Progenitor cell of endocrine pancreas (in vitro differentiated cells): ENCODE measurements at places on chromosomes 3 and 15. TPM values are rescaled to one million over a fixed set of nuclear protein-coding genes. Genes with fewer than 3 reads are reported as not detected.

Gene ZFAND6
- 73.1 and 74.4 TPM in 2 replicates for total RNA-seq

DNA sequence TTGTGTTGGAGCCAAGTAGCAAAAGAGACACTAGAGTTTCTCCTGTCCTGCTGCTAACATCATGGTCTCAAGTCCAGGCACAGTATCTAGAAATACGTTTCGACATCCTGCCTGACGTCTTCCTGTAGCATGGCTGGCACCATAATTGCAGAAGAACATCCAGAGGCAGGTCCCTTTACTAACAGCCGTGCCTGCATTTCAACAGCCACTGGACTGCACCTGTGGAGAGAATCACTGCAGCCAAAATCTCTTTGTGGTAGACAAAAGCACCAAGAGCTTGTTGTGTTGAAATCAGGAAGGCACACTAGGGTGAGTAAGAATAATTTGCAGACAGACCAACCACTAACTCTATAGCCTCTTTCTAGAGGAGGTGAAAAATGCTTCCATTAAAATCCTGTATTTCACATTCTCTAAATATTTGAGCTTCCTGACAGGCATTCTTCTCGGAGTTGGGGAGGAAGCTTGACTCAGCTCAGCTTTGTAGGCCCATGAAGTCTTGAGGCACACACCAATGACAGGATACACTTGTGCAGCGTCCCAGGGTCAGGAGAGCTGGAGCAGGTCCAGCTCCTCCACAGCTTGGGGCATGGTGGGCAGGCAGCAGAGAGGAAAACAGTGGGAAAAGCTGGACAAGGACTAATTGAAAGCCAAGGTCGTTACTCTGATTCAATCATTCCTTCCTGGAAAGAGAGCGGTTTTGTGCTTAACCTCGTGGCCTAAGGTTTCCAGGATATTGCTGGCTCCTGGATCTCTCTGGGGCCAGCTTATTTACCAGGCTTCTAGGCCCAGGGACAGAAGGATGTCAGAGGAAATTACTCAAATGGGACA is 244.9 kb downstream of the FAM43A start:
- no peak overlapping the region for H3K4me3 ChIP-seq
- H3K27me3 ChIP-seq: peaks cover 6% of the 10 kb centered on the region
- H3K36me3 ChIP-seq: no peaks in the 10 kb centered on the region
- H3K27ac ChIP-seq: peak overlapping the region; percentile 53

GRCh38 chr3:155382396-155383042 is 89.0 kb upstream of the STRIT1 start:
- peaks cover 13% of the 10 kb centered on the region for H3K27me3 ChIP-seq
- no peak overlapping the region for H3K4me3 ChIP-seq
- peak; percentile 74 for DNase-seq

DNA sequence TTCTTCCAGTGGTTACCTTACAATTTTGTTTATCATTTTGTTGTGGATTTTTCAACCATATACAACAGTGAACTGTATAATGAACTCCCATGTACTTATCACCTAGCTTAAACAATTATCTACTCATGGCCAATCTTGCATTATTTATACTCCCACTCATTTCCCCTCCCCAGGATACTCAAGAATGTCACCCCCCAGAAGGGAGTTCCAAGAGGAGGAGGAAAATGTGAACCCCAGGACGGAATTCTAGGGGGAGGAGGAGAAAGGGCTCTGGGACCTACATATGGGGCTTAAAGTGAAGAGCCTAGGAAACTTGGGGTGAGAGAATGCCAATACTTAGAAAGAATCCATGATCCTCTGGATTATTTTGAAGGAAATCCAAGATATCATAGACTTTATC is 59.3 kb downstream of the TSC22D2 start:
- DNase-seq: no peak
- peaks cover 4% of the 10 kb centered on the region for H3K4me1 ChIP-seq
- H3K4me3 ChIP-seq: no peak overlapping the region
- H3K36me3 ChIP-seq: no peaks in the 10 kb centered on the region
- no peak overlapping the region for H3K27ac ChIP-seq
- no peaks in the 10 kb centered on the region for H3K27me3 ChIP-seq

Gene MYO5A
- total RNA-seq: 24.9 and 31.0 TPM in 2 replicates

Gene TMEM158
- total RNA-seq: 3.8 and 4.9 TPM in 2 replicates

DNA sequence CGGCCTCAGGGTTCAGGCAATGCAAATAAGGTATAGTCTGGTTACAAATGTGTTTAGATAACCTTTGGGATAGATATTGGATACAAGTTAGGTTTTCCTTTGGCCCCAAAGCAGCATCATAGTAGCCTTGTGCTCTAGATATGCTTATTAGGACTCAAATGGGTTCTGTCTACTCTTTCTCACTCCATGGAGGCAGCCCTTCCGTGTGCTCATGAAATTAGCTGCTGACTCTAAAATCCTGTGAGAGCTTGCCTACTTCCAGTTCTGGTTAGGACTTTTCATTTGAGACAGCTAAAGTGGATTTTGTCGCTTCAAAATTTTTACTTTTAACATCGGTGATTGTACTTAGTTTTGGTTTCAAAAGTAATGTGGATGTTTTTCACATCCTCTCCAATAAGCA is 1.6 kb downstream of the CDV3 start:
- DNase-seq: no peak
- peak overlapping the region; percentile 89 for H3K4me3 ChIP-seq
- no peaks in the 10 kb centered on the region for H3K27me3 ChIP-seq
- H3K36me3 ChIP-seq: peaks cover 27% of the 10 kb centered on the region
- peaks cover 28% of the 10 kb centered on the region for H3K4me1 ChIP-seq
- H3K27ac ChIP-seq: peak overlapping the region; percentile 98

GRCh38 chr3:177578488-177578887 is 381.2 kb upstream of the TBL1XR1 start:
- no peak overlapping the region for H3K4me3 ChIP-seq
- H3K27me3 ChIP-seq: no peaks in the 10 kb centered on the region
- no peak overlapping the region for H3K27ac ChIP-seq
- peaks cover 4% of the 10 kb centered on the region for H3K4me1 ChIP-seq

Gene BFSP2
- not detected in 2 replicates for total RNA-seq

Gene DCLK3
- 0.11 and 0.12 TPM in 2 replicates for total RNA-seq

Gene TMEM207
- 0.27 TPM in 1 of 2 replicates, not detected in the other for total RNA-seq

- DNase-seq: no peak
- no peak overlapping the region for H3K4me3 ChIP-seq
- H3K4me1 ChIP-seq: no peaks in the 10 kb centered on the region
- peaks cover 2% of the 10 kb centered on the region for H3K36me3 ChIP-seq
These were observed 21.8 kb upstream of the ANKRD28 start for GRCh38 chr3:15819576-15819975.

DNA sequence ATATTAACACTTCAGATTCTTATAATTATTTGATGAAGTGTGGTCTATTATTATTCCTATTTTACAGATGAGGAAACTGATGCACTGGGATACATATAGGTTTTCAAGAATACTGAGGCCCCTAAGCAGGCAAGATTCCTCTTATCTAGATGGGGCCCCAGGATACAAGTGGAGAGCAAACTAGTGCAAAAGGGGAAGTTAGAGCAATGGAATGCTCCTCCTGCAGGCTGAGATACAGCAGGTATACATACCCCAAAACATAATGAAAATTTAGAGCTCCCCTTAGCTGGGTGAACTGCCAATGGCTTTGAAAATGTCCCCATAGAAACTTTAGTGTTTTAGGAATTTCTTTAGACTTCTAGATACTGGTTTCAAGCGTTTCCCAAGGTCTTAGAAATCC is 247.1 kb downstream of the CHST2 start:
- DNase-seq: no peak
- no peaks in the 10 kb centered on the region for H3K36me3 ChIP-seq
- peaks cover 4% of the 10 kb centered on the region for H3K27me3 ChIP-seq
- no peak overlapping the region for H3K4me3 ChIP-seq
- H3K4me1 ChIP-seq: no peaks in the 10 kb centered on the region

Gene GHRL
- 31.8 and 45.8 TPM in 2 replicates for total RNA-seq

DNA sequence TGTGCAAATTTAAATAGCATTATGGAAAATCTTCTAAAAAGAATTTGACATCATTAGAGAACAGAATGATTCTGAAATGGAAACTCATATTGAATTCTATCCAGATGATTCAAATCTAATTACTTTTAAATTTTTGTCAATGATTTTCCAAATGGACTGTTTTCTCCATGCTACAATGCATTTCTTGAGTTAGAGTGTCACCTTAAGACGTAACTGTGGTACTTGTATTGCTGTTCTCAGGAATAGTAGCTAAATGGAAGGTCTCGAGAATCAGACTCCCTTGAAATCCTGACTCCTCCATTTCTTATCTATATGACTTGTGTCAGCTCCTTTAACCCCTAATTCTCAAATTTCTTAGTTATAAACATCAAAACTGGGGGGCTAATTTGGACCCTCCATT is 102.3 kb downstream of the P2RY1 start:
- DNase-seq: no peak
- H3K36me3 ChIP-seq: no peaks in the 10 kb centered on the region
- peaks cover 1% of the 10 kb centered on the region for H3K4me1 ChIP-seq

GRCh38 chr15:101012326-101013200 is 93.4 kb downstream of the LRRK1 start:
- peak; percentile 2 for DNase-seq
- peaks cover 7% of the 10 kb centered on the region for H3K4me1 ChIP-seq

GRCh38 chr3:38009807-38010591 is 19.4 kb downstream of the VILL start:
- H3K36me3 ChIP-seq: peaks cover 13% of the 10 kb centered on the region
- H3K4me3 ChIP-seq: no peak overlapping the region
- no peak for DNase-seq
- no peaks in the 10 kb centered on the region for H3K27me3 ChIP-seq
- no peak overlapping the region for H3K27ac ChIP-seq

GRCh38 chr3:182618085-182618732 is 175.1 kb upstream of the ATP11B start:
- H3K4me3 ChIP-seq: no peak overlapping the region
- no peaks in the 10 kb centered on the region for H3K36me3 ChIP-seq
- H3K4me1 ChIP-seq: peaks cover 5% of the 10 kb centered on the region
- peaks cover 12% of the 10 kb centered on the region for H3K27me3 ChIP-seq

- peaks cover 2% of the 10 kb centered on the region for H3K36me3 ChIP-seq
- H3K4me3 ChIP-seq: no peak overlapping the region
- H3K4me1 ChIP-seq: peaks cover 7% of the 10 kb centered on the region
- no peaks in the 10 kb centered on the region for H3K27me3 ChIP-seq
These were observed 40.3 kb upstream of the ICE2 start for GRCh38 chr15:60519218-60519617.

DNA sequence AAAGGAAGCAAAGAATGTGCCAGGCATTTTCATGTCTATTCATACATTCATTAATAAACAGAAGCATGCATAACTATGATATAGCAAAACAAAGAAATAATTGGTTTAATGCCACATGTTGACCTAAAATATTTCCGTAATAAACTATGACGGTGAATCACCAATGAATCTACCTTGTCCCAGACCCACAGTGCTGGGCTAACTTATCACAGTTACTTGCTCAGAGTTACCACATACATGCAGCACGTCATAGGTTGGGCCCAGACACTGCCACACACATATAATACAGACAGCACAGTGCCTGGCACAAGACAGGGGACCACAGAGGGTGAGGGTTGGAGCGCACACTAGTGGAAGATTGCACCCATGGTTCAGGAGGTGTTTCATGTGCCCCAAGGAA is 86.9 kb downstream of the ATP1B3 start:
- no peaks in the 10 kb centered on the region for H3K27me3 ChIP-seq
- no peak overlapping the region for H3K4me3 ChIP-seq
- no peak overlapping the region for H3K27ac ChIP-seq
- no peak for DNase-seq
- no peaks in the 10 kb centered on the region for H3K4me1 ChIP-seq

DNA sequence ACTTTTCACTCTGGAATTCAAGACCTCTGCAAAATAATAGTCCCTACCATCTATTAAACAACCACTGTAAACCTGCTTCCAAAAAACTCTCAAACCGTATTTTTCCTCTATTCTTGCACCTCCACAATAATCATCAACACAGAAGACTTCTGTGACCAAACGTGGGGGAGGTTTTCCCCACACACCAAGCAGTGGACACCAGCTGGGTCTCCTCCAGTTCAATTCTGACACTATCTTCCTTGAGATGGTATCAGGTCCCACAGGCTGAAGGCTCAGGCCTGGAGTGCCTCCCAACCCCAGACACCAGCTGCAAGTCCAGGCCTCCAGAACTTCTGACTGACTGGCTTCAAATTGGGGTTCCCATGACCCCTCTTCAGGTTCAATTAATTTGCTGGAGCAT is 89.6 kb upstream of the RAP2B start:
- no peak overlapping the region for H3K27ac ChIP-seq
- H3K4me1 ChIP-seq: peaks cover 2% of the 10 kb centered on the region
- DNase-seq: no peak
- H3K27me3 ChIP-seq: no peaks in the 10 kb centered on the region
- no peak overlapping the region for H3K4me3 ChIP-seq

Gene GOLGA8Q
- not detected in 2 replicates for total RNA-seq

Gene WNT5A
- 5.5 and 13.8 TPM in 2 replicates for total RNA-seq
